ENCODE measurements at places on chromosomes 3 and 15.

DNA sequence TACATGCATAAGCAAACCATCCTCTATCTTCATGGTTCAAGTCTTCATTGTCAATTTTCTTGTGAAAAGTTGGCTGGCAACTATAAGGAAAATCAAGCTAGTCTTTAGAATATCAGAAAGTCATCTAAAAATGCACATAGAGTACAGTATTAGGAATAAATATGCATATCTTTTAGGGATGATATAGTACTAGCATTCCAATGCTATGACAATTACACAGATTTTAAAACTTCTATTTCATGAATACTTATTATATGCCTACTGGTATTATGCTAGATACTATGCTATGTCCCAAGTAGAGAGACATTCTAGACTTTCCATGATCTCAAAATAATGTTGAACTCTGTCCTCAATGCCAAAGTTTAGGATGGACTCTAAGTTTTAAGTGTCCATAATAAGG is 81.3 kb upstream of the NAALADL2 start:
- no peak for DNase-seq

DNA sequence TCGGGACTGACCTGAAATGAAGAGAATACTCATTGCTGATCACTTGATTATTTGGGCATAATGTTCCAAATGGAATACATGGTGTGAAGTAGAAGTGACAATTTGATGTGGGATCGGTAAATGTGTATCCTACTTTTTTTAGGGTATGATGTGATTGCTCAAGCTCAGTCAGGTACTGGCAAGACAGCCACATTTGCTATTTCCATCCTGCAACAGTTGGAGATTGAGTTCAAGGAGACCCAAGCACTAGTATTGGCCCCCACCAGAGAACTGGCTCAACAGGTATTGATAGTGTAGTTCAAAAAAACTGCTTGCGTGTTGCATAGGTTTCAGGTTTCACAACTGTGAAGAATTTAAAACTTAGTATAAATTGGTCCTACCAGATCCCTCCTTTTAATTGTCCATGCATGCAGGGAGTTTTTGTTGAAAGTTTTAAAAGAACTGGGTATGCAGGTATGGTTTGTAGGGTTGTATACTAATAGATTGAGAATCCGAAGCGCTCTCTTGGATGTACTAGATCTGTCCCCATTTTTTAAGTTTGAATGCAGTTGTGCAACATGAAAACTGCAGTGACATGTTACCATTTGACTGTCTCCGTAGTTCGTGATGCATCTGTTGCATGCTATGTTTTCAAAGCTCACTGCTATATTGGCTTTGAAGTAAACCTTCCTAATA is 1.6 kb downstream of the EIF4A2 start:
- no peak for DNase-seq

GRCh38 chr3:33083958-33084357 is 13.0 kb downstream of the GLB1 start:
- DNase-seq, result no peak

DNA sequence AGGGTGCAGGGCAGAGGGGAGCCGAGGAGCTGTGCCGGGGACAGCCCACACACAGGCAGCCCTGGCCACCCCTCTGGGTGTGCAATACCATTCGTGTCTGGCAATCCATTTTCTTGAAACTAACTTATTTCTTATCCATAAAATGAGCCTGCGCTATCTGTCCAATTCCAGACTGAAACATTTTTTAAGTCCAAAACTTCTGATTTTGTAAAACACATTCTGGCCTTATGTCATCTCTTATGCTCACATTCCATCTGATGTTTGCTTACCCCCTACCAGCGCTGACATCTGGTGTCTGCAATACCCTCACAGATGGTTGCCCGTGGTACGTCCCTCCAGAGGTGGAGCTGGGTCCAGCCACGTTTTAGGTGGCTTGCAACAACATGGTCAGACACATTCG is 31.8 kb downstream of the PCSK6 start:
- DNase-seq, result no peak

GRCh38 chr3:170007031-170007663 is 30.6 kb upstream of the GPR160 start:
- DNase-seq, result peak; percentile 57

GRCh38 chr3:14921034-14921616 is 26.3 kb upstream of the NR2C2 start:
- peak; percentile 87 for DNase-seq

- no peak for DNase-seq
Observed at GRCh38 chr15:89660556-89660955, 5.3 kb upstream of the KIF7 start.

- DNase-seq, result no peak
Observed at GRCh38 chr15:93519599-93519998, 430.6 kb upstream of the RGMA start.

DNA sequence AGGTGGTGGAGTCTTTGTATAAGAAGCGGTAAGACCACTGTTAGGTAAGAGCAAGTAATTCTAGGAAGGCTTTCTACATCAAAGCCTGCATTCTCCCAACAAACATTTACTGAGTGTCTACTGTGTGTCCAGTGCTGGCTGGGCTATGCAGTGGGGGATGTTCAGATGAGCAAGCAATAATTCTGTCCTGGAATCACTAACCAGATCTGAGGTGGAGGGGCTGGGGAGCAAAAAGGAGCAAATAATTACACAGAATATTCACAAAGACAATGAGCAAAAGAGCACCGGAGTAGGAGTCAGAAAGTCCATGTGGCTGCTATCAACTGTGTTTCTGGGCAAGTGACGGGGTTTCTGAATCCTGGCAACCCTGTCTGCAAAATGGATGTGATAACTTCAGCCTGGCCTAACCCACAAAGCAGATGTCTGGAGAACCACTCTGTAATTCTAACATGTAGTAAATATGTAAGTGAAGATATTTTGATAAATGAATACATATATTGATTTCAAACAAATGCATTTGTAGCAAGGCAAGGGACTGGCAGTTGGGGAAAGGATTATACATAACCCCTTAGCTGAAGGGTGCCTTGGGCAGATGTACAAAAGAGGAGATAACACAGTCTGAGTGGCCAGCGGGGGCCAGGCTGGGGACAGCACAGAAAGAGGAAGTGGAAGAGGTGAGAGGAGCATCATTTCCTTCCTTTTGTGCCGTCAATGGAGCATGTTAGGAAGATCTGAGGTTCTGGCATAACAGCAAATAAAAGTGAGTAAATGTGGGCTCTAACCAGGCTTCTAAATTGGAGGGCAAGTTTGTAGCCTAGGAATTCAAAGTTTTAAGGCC is 28.8 kb downstream of the CYP8B1 start:
- DNase-seq, result no peak

GRCh38 chr3:172140499-172141391 is 101.4 kb downstream of the FNDC3B start:
- no peak for DNase-seq

DNA sequence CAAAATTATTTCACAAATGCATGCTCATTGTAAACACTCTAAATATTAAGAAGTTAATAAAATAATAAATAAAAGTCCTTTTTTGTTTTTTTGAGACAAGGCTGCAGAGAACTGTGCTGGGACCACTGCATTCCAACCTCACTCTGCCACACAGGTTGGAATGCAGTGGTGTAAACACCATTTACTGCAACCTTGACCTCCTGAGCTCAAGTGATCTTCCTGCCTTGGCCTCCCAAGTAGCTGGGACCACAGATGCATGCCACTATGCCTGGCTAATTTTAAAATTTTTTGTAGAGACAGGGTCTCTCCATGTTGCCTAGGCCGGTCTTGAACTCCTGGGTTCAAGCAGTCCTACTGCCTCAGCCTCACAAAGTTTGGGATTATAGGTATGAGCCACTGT is 578.4 kb downstream of the ZIC1 start:
- no peak for DNase-seq

DNA sequence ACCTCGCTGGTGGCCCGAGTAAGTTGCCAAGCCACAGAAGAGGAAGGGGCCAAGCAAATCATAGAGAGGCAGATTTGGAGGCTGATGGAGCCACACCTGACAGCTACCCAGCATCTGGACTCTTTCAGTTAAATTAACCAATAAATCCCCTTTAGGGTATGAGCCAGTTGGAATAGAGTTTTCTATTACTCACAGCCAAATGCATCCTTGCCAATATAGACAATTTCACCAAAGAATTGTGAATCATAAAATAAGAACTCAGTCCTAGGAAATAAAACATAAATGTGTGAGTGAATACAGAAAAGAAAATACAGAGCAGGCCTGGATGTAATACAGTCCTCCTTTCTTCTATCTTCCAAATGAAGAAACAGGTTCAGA is 161.6 kb upstream of the ANKRD28 start:
- DNase-seq, result no peak

DNA sequence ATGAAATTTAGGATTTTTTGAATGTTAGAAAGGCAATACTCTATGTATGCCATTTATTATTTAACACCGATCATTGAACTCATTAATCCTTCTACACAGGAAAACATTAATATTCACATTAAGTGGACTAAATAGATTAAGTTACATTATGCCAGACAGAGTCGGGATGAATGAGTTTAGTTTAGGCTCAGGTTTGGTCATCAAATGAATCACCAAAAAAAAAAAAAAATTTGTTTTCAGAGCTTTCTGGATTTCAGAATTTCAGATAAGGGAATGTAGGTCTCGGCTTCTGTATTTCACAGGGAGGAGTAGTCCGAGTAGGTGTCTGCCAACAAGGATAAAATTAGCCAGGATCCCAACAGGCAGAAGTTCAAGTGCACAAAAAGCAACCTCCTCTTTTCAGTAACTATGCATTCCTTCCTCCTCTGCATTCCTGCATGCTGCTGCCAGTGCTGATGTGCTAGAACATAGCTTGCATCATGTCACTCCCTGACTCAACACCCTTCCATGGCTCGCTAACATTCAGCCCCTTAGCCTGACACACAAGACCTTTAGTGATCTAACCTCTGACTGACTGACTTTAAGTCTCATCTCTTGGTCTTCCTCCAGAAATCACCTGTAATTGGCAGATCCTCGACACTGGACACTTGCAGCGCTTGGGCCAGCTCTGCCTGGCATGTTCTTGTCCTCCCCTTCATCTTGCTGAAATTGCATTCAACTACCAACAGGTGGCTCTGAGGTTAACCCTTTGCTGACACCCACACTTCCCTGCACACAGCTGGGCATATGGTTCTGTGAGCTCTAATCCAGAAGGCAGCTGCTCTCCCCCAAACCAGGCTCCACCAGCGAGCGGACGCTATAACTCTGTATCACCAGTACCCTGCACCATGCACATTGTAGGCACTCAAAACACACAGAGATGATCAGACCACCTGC is 145.4 kb upstream of the PROK2 start:
- no peak for DNase-seq

GRCh38 chr15:36682101-36682500 is 102.7 kb downstream of the CDIN1 start:
- no peak for DNase-seq

GRCh38 chr3:102400142-102400541 is 34.7 kb upstream of the ZPLD1 start:
- no peak for DNase-seq

DNA sequence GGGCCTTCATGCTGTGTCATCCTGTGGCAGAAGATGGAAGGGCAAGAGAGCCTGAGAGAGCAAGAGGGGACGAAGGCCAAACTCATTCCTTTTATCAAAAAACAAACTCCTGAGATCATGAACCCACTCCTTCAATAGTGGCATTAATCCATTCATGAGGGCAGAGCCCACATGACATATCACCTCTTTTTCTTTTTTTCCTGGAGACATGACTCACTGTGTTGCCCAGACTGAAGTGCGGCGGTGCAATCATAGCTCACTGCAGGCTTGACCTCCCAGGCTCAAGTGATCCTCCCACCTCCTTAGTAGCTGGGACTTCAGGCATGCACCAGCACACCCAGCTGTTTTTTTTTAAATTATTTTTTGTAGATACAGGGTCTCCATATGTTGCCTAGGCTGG is 92.0 kb upstream of the RNU6-1 start:
- DNase-seq, result no peak

- no peak for DNase-seq
Observed at GRCh38 chr3:134211797-134212196, 38.9 kb downstream of the RYK start.

- no peak for DNase-seq
Observed at GRCh38 chr3:53129344-53129743, 891 bp downstream of the RFT1 start.

DNA sequence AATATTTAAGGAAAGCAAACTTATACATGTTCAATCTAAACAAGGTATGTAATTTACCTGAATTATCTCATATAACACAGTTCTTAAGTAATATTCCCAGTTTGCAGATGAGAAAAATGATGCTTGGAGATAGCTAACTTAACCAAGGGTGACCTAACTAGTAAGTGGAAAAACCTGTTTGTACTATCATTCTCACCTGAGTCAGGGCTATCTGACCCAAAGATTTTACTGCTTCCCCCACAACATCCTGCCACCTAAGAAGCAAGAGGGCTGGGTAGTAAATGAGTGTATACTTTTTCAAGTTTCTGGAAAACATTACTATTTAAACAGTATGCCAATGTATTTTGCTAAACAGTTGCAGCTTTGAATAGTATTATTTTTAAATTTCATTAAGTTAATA is 10.6 kb downstream of the TP63 start:
- no peak for DNase-seq

Measured in CD4-positive, alpha-beta T cell treated with Interleukin-17A for 4 hours (primary cell).